ENCODE measurements at places on chromosomes 5 and 9.
A peak's percentile ranks its signal among the peaks of the same experiment; 100 is the strongest.

- DNase-seq = no peak
These were observed 29.8 kb upstream of the BICD2 start for GRCh38 chr9:92794426-92794825.

GRCh38 chr5:147659166-147659929, 123.2 kb downstream of the JAKMIP2 start:
- DNase-seq = no peak

GRCh38 chr5:42321785-42322184, 101.5 kb upstream of the GHR start:
- no peak for DNase-seq

GRCh38 chr5:124421584-124421983, 324.9 kb downstream of the ZNF608 start:
- DNase-seq = no peak

- no peak for DNase-seq
These were observed 77.2 kb upstream of the ABCA1 start for GRCh38 chr9:105005186-105005585.

GRCh38 chr9:108389056-108389455, 466.7 kb downstream of the ACTL7B start:
- no peak for DNase-seq

GRCh38 chr5:50889790-50890189, 223.4 kb downstream of the PARP8 start:
- no peak for DNase-seq

DNA sequence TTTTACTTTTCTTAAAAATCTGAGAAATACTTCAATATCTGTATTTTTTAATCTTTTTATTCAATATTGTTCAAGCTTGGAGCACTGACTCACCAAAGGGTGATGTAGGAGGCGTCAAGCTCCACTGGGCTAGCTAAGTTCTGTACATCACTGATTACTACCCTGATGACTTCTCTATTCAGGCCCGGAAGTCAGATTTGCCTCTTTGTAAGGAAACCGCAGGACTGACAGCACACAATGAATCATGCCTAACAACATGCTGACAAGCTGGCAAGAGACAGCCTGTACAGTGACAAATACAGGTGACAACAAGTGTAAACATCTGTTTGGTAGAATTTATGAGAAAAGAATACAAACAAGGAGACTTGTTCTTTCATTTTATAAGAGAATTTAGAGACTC, 627.9 kb upstream of the RORB start:
- no peak for DNase-seq

DNA sequence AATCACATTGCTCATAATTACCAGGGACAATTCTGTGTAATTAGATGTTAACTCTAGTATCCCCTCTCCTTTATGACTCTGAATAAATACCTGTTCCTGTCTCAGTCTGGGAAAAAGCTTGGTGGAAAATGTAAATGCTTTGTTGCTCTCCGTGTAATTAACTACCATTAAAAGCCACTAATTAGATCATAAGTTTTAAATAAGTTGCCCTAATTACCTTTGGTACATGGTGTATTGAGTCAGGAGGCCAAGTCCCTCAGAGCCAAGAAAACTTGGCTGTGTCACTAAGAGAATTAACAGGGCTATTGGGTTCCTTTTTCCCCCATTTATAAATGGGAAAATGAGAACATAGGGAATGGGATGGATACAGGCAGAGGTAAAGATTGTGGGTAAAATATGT, 617.6 kb downstream of the TLR4 start:
- DNase-seq = no peak

DNA sequence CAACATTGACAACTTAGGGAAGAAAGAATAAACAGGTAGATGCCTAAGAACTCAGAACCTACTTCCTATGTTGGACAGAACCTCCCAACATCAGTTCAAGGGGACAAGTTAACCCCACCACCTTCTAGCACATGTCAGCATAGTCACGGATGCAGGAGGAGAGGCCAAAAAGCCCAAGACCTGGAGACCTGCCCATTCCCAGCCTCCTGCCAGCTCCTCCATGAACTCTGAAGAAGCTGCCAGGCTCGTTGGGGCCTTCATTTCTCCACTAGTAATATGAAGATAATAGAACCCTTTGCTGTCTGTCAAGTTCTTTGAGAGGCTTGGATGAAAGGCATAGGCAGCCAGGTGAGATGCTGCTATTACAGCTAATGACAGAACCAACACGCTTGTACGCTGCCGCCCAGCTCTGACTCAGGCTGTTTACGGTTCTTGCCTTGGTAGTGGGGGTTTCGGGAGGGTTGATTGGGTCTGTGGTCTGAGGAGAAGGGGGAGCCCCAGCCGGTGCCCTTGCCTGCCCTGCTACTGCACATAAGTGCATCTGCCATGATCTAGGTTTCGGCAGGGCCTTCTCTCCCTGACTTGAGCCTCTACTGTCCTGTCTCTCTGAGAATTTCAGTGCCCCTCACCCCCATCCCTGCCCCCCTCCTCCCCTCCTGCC, 82.2 kb downstream of the NRG2 start:
- DNase-seq = peak; percentile 20

DNA sequence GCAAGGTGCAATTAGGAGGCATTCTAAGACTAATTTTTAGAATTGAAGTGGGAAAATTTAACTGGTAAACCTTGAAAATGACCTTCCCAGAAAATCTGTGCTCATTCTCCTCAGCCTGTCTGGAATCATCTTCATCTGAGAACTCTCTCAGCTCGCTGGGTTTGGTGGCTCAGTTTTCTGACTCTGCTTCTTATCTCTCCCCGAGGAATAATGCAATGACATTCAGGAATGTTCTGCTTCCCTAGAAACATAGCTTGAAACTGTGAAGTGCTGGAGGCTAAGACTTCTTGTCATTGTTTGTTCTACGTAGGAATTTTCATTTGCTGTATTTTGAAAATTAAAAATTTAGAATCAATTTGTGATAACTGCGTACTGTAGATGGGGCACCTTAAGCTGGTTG, 86.6 kb downstream of the KCNN2 start:
- no peak for DNase-seq

GRCh38 chr5:136743052-136743451, 377.7 kb upstream of the TRPC7 start:
- DNase-seq = no peak

- DNase-seq = peak; percentile 89
These were observed 107.9 kb upstream of the LARP1 start for GRCh38 chr5:154647114-154647760.

- DNase-seq = no peak
These were observed 330.0 kb downstream of the EBF1 start for GRCh38 chr5:158769696-158770095.

- DNase-seq = peak; percentile 86
These were observed 43.7 kb downstream of the PHF2 start for GRCh38 chr9:93620041-93620506.

DNA sequence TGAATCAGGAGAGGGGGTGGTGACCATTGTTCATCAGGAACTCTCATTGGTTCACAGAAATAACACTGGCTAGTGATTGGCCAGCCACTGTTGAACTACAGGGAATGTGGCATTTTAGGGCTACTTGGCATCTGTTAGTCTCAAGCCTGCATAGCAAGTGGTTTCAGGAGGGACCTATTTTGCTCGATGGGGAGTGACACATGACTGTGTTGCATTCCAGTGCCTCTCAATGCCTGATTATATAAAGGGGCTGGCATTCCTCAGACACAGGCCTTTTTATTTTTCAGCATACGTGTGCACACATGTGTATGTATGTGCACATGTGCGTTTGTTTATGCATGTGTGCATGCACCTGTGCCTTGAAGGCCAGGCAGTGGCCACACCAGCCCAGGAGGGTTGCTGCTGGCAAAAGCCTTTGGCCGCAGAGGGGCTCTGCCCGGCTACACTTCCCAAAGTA, 23.2 kb downstream of the FGD3 start:
- DNase-seq = peak; percentile 82

- no peak for DNase-seq
These were observed 78.3 kb upstream of the TRIO start for GRCh38 chr5:14064841-14065240.

DNA sequence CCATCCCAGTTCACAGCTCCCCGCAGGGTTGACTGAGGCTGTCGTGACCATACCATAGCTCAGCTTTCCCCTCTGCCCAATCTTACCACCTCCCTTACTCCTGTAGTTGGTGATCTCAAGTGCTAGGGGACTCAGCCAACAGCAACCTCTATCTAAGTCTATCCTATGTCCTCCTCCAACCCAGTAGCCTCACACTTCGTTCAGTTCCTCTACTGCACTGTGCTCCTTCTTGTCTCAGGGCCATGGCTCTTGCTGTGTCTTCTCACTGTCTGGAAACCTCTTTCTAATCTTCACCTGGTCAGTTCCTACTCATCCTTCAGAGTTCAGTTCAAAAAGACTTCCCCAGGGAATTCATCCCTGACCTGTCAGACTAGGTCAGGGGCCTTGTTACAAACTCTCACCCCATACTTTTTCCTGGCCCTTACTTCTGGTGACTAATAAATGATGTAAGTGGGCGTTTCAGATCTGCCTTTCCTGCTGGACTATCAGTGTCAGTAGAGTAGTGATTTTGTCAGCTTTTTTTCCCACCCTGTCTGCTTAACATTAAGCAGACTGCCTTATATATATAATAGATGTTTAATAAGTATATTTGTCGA, 53.6 kb upstream of the NR3C1 start:
- no peak for DNase-seq

DNA sequence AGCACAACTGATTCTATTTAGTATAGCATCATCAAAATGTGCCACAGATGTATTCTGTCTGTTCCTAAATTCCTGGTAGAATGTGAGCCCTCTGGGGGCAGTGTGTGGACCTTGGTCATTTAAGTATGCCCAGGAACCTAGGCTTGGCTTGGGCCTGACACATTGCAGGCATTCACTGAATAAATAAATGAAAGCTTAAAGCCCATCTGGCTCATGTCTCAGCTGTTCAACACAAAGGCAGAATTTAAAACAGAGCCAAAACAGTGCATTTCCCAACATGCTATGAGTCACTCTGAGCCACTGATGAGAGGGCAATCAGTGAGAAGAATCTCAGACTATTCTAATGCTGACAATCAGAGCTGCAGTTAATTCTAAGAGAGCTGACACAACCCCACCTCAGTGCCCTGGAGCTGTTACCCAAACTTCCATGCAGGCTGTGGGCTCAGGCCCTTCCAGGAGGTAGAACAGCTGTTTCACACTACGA, 8.1 kb downstream of the FAM193B start:
- no peak for DNase-seq

- DNase-seq = no peak
These were observed 175.9 kb downstream of the ARRDC3 start for GRCh38 chr5:91207248-91207647.

GRCh38 chr5:168024306-168024705, 267.1 kb upstream of the WWC1 start:
- no peak for DNase-seq

DNA sequence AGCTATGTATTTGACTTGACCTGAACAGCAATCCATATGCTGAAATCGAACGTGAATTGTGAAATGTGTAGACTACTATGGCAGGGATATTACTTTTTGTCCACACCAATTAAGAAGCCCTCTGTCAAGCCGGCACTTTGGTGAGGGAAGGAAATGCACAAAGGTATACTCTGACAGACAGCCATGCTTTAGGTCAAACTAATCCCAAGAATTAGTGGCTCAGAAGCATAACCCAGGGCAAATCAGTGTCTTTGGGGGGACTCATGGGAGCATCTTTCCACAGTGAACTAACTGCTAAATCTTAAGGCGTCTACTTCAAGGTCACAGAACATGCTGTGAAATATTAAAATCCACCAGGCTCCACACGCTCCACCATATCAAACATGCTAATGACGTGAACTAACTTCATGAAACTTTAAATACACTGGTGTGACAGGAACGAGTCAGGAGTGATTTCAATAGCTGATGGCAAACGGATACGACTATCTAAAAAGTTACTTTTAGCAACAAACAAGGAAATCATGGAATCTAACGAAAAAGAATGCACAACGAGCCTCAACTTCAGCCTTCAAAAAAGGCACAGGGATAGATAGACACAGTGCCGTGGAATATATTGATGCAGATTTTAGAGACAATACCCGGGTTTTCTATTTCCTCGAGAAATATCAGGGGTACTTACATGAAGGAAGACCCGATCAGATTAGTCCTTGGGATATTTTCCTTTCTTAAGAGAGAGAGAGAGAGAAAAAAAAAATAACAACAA, 527 bp downstream of the MEF2C start:
- DNase-seq = peak; percentile 42

- DNase-seq = no peak
These were observed 81.5 kb upstream of the AGXT2 start for GRCh38 chr5:35129276-35129675.

- no peak for DNase-seq
These were observed 38.0 kb downstream of the HMGXB3 start for GRCh38 chr5:150038547-150038946.

- peak; percentile 59 for DNase-seq
These were observed 453 bp downstream of the PTRH1 start for GRCh38 chr9:127714951-127715469.

- no peak for DNase-seq
These were observed 648.0 kb downstream of the IRX1 start for GRCh38 chr5:4243479-4244264.

GRCh38 chr9:21672761-21673160, 129.7 kb upstream of the MTAP start:
- no peak for DNase-seq

DNA sequence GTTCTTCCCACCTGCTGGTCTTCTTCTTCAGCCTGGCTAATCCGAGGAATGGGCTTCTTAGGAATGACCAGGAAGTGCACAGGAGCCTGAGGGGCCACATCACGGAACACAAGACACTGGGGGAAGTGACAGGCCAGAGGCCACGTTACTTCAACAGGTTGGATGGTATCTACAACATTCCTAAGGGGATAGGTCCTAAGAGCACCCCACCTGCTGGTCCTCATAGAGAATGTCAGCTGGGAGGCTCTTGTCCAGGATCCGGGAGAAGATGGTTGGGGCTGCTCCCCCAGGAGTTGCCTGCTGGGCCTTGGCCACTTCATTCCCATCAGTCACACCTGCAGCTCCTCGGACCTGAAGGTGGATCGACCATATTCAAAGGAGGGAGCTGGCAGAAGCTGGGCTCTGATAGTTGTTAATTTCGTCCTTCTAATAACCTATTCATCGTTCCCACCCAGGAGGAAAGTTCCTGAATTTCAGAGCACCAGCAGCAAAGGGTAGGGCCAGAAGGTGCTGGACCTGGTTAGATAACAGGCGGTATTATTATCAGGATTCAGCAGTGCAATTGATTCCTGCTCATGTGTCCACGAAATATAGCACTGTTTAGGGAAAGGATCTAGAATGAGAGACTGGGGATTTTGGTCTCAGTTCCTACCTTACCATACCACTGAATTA, 1.3 kb downstream of the HINT2 start:
- DNase-seq = peak; percentile 72

DNA sequence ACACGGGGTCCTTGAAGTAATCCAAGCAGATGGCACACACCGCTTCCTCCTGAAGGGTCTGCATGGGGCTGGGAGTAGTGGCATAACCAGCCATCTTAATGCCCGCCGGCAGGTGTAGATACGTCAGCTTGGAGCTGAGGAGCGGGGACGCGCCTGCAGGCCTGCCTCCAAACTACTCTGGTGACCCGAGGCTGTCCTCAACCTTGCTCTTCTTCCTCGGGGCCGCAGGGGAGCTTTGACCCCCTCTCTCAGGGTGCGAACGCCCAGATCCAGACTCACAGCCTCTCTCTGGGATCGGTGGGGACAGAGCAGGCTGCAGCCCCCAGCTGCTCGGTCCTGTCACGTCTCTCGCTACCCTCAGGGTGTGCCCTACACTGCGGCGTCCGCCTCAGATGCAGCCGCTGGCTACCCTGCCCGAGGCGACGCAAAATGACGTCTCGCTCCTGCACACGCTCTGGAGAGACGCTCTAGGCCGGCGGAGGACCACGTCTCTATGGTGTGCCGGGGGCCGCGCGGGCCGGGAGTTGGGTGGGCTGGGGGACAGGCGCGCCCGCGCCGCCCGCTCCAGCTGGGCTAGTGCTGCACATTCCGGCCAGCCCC, at the start of gene TRIM52:
TRIM52 (minus strand) TSS at position 424 of the 600 bp plus-strand sequence; CDS start at position 94, 330 bp downstream.
- peak; percentile 97 for DNase-seq
